Posterior vena cava (tissue), 2 donors: ENCODE measurements at places on chromosomes 11 and 22. TPM values are rescaled to one million over a fixed set of nuclear protein-coding genes. Genes with fewer than 3 reads are reported as not detected.

BIRC3 gene
- total RNA-seq, result 37.0 TPM

GRCh38 chr11:134497586-134497985 lies 85.5 kb upstream of the B3GAT1 start:
- DNase-seq, result peak; percentile 38

RCOR2 gene
- 0.95 TPM for total RNA-seq

GRCh38 chr11:44446366-44446762 lies 119.1 kb upstream of the CD82 start:
- DNase-seq, result no peak

- no peak for DNase-seq
Observed at GRCh38 chr11:129960216-129961214, 42.1 kb downstream of the PRDM10 start.

TMPRSS5 gene
- total RNA-seq, result 0.76 TPM

GRCh38 chr11:20158597-20159257 lies 1.5 kb downstream of the DBX1 start:
- peak; percentile 86 for DNase-seq

GRCh38 chr22:47023871-47024270 lies 261.4 kb downstream of the TBC1D22A start:
- DNase-seq, result peak; percentile 32

DNA sequence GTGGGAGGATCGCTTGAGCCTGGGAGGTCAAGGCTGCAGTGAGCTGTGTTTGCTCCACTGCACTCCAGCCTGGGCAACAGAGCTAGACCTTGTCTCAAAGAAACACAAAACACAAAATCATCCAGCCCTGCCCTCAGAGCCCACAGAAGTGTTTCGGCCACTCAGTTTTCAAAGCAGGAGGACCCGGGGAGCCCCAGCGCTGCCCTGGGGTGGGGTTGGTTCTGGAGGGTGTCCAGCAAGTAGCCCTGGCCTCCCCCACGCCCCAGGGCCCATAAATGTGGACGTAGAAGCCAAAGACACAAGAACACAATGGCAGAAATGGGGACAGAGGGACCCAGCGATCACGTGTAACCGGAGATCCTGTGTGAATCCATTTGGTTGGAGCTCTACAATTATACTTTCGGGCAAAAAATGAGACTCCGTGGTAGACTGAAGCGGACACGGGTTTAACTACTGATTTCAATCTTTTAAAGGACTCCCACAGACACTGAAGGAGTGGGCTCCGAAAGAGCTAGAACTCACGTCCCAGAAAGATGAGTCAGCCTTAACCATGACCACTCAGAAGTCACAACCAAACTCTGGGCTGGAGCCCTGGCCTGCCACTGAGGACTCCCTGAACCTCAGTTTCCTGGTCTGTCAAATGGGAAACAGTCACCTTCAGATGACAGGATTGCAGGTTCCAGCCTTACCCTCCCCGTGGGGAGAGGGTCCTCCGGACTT lies 9.0 kb upstream of the CYTH4 start:
- DNase-seq, result peak; percentile 67

DNA sequence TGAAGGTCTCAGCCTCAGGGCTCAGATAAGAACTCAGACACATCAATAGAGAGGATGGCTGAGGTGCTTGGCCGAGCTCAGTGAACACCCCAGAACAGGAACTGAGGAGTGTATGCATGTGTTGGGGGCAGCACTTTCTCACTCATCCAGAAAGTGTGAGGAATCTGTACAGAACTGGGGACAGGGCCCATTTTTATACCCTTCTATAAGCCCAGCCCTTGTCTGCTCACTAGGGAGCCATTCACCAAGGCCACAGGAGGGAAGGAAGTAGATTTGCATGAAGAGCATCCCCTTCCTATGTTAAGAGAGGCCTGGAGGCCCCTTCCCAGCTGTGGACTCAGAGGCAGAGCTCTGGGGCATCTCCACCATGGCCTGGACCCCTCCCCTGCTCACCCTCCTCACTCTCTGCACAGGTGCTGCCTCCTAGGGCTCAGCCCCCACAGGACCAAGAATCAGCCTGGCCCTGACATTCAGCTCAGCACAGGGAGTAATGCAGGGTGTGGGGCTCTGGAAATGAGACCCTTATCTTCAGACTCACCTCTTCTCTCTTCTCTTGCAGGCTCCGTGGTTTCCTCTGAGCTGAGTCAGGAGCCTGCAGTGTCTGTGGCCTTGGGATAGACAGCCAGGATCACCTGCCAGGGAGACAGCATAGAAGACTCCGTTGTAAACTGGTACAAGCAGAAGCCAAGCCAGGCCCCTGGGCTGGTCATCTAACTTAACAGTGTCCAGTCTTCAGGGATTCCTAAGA lies 39.9 kb upstream of the GGTLC2 start:
- no peak for DNase-seq

DNA sequence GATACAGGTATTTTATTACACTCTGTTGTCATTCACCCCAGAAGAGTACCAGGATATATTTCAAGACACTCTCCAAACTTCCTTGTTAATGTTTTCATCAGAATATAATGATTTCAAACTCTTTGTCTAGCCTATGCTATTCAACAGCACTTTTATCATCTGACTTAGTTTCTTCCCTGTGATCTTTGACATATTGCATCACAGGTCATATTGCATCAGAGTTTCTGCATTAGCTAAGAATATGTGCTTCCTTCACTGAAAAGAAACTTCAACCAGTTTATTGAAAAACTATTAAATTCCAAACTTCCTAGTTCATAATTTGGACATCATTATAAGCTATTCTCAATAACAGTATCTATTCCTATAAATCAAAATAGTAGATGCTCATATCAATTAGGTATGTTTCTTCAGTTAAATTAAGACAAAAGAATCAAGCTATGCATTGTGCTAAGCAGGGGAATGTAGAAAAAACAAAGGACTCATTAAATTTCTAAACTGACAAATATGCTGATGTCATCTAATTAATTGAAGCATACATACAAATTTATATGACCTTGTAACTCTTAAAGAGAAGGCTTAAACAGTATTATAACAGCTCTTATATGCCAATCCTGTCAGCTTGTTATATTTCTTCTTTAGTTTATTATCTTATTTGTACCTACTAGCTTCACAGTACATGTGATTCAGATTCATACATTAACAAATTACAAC lies 361.8 kb upstream of the LUZP2 start:
- no peak for DNase-seq

- DNase-seq, result peak; percentile 76
Observed at GRCh38 chr11:72789493-72790131, 4.2 kb downstream of the STARD10 start.

- DNase-seq, result no peak
Observed at GRCh38 chr22:29555065-29555644, 1.6 kb upstream of the THOC5 start.

SLC22A25 gene
- total RNA-seq, result not detected

DNA sequence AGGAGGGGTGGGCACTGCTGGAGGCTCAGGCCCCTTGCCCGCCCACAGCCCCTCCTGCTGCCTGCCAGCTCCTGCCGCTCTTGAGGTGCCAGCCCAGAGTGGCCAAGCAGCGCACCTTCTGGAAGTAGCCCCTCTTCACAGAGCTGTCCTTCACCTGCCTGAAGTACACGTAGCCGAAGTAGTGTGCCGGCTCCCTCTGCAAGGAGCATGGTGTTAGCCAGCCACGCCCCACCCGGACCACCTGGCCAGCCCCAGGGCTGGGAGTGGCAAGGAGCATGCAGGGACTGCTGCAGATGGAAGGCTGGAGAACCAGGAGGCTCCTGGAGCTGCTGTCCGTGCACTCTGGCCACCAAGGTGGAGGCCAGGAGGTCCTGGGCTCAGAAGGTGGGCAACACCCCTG lies 9.6 kb downstream of the DENND6B start:
- DNase-seq, result no peak

- no peak for DNase-seq
Observed at GRCh38 chr11:104771763-104772162, 126.5 kb downstream of the CASP12 start.

CHKA gene
- total RNA-seq, result 13.8 TPM

SORL1 gene
- total RNA-seq, result 9.4 TPM

LRRC32 gene
- total RNA-seq, result 142 TPM

- peak; percentile 94 for DNase-seq
Observed at GRCh38 chr11:64742889-64743590, 902 bp downstream of the RASGRP2 start.

- no peak for DNase-seq
Observed at GRCh38 chr11:39363571-39363970, 2095.9 kb downstream of the LRRC4C start.

DNA sequence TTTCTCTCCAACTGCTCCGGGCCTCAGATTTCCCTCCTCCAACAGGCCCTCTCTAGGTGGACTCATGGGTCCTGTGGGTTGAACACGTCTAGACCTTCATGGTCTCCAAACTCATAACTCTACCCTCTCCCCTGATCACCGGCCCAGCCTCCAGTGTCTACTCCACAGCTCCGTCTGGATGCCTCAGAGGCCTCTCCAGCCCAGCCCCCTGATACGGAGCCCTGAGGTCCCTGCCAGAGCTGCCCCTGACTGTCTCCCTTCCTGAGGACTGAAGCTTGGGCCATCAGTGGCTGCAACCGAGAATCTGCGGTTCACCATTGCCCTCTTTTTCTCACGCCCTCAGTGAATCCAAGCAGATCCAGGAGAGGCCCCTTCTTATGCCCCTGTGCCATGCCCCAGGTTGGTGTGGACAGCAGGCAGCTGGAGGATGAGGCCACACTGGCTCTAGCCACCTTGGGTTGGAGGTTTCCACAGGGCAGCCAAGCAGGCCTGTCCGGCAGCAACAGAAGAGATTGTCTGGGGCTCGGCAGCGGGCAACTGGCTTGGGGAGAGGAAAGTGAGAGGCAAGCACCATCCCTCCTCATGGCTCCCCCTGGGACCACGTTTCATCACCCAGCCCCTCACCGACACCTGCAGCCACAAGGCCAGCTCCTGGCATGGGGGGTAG lies 104.6 kb upstream of the FGF3 start:
- peak; percentile 63 for DNase-seq

KRTAP5-10 gene
- not detected for total RNA-seq

DNA sequence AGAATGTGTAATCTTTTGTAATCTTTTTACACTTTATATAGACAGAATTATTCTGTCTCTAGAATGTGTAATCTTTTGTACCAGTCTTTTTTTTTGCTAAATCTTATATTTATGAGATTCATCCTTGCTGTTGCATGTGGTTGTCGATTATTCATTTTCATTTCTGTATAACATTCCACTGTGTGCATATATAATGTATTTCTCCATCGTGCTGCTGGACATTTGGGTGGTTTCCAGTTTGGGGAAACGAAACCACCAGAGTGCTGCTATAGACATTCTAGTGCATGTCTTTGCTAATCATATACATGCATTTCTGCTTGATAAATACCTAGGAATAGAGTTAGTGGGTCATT lies 146.5 kb downstream of the GRIK4 start:
- no peak for DNase-seq

USP2 gene
- total RNA-seq, result 10.4 TPM

DNA sequence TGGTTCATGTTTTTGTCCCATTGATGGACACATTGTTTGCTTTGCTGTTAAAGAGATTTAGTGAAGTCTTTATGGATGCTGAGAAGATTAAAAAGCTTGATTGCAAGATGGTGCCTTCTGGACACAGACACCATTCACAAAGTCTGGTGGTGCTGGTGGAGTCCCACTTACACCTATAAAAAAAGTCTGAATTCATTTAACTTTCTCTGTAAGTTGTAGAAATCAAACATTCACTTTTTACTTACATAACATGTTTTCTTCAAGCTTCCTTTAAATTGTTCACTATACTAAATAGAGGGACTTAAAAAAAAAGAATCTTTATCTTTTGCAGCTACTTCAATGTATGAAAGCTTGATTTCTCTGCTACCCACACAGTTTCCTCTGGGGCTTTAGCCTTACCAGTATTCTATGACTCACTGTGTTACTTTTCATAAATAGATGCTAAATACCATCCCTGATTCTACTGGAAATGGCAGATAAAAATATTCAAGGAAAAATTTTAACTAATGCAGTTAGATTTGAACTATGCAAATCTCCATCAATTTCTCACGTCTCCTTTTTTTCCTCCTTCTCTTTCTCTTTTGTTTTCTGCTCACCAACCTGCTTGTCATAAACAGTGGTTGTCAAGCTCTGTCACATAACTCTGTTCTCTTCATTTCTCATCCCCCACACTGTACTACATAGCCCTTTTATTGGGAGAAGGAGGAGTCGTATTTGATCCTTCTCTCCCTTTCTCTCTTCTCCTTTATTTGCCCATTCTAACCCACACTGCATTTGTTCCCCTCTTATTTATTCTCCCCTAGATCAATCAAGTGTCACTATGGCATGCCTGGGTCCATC lies 89.7 kb downstream of the FAM76B start:
- DNase-seq, result no peak

GRCh38 chr11:122733318-122733717 lies 77.8 kb downstream of the UBASH3B start:
- DNase-seq, result no peak

SAA4 gene
- 0.38 TPM for total RNA-seq

DNA sequence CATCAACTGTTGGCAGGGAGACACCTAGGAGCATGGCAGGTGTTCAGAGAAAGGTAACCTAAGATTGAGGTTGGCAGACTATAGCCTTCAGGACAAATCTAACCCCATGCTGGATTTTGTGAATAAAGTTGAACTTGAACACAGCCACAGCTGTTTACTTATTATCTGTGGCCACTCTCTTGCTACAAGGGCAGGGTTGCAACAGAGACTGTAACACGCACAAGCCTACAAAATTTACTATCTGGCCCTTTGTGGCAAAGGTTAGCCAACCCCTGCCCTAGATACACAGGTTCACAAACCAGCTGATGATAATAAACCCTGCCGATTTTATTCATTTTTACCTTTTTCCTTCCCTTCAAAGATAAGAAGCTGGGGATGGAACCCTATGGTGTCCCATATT lies 2.5 kb downstream of the THYN1 start:
- DNase-seq, result no peak

DNA sequence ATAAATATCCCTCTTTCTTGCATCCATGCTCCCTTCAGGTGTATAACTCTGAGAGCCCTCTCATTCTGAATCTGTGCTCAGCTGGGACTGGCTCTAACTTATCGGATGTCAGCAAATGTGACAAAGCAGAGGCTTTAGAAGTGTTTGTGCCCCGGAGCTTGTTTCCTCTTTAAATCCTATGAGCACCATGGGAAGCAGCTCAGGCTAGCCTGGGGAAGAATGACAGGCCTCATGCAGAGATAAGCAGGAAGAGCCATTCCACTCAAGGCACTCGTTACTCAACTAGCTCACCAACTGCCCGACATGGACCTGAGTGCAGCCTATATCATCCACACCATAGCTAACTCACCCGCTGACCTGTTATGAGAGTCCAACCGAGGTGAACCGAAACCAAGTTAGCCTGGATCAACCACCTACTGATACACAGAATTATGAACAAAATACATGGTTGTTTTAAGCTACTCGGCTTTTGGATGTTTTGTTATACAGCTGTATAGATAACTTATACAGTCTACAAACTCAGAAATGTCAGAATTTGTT lies 990.7 kb downstream of the NTM start:
- DNase-seq, result no peak

GRCh38 chr22:22917377-22917776 lies 29.8 kb downstream of the IGLL5 start:
- DNase-seq, result no peak
